NCI-H2107 (cell line): ENCODE measurements at places on chromosomes 6 and 20.
A peak's percentile ranks its signal among the peaks of the same experiment; 100 is the strongest.

- DNase-seq, result no peak
Measured at GRCh38 chr6:41336824-41337223, 1.4 kb downstream of the NCR2 start.

- DNase-seq, result no peak
Measured at GRCh38 chr6:17988422-17988944, 1.0 kb upstream of the KIF13A start.

DNA sequence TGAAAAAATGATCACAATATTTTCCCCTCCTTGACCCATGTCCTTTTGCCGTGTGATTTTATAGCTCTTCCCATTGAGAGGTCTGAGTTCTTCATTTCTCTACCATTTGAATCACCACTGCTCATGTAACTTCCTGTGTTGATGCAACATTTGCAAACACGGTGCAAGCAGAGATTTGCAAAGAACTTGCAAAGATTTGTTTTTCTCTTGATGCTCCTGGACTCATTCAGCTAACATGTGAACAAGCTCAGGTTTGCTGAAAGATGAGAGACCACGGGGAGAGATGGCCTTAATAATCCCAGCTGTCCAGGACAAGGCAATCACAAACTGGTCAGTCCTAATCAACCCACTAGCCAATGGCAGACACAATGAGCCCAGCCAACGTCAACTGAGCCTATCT is 8.6 kb downstream of the VNN2 start:
- no peak for DNase-seq

DNA sequence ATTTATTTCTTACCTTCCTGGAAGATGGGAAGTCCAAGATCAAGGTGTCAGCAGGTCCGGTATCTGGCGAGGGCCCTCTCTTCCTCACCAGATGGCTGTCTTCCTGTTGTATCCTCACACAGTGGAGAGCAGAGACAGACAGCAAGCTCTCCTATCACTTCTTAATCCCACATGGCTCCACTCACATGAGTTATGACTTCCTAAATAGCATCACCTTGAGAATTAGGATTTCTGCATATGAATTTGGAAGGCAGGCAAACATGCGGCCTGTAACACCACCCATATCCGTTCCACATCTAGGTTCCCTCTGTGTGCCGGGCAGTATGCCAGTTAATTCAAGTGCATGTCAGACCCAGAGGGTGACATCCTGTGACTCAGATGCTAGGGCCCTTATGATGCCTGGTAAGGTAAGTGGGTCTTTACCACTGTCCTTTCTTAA is 2.1 kb downstream of the RAET1E start:
- DNase-seq, result peak; percentile 41

- no peak for DNase-seq
Measured at GRCh38 chr6:3527651-3527977, 70.8 kb upstream of the SLC22A23 start.

DNA sequence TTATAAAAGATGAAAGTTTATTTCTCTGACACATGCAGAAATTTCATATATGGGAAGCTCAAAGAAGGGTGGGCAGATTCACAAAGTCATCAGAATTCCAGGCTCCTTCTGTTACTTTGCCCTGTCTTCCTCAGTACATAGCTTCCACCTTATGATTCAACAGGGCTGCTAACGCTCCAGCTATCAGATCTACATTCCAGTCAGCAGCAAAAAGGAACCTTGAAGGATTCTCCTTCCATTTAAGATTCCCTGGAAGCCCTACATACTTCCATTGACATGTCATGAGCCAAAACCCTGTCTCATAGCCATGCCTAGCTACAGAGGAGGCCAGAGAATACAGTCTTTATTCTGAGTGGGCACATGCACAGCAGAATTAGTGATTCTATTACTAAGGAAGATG is 103.3 kb downstream of the NCR2 start:
- no peak for DNase-seq

DNA sequence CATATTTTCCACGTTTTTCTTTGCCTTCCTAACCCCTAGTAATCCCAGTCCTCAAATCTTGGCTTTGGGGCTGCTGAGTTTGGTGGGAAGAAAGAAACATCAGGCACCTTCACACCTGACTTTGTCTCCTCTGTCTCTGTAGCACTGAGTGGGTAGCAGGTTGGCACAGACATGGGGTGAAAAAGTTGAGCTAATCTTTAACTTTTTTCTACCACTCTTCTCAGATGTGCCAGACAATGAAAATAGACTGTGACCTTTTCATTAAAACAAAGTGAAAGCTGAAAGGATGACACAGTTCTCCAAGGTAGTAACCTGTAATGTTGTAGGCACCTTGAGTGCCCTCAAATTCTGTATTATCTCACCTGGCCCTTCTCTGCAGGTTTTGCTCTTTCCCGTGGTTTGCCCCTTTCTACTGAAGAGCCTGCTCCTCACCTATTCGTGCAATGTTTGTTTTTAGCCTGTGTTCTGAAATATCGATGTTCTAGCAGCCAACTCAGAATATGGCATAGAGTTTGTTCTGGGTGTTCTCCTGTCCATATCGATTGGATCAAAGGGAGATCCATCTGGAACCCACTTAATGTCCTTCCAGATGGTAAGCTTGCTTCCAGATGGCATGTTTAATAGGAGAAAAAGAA is 57.8 kb upstream of the ATXN1 start:
- no peak for DNase-seq

- DNase-seq, result no peak
Measured at GRCh38 chr6:161919691-161920090, 645.8 kb upstream of the AGPAT4 start.

- DNase-seq, result no peak
Measured at GRCh38 chr20:4891190-4891763, 110.0 kb downstream of the SLC23A2 start.

- DNase-seq, result no peak
Measured at GRCh38 chr6:9316831-9317230, 881.5 kb upstream of the SLC35B3 start.

DNA sequence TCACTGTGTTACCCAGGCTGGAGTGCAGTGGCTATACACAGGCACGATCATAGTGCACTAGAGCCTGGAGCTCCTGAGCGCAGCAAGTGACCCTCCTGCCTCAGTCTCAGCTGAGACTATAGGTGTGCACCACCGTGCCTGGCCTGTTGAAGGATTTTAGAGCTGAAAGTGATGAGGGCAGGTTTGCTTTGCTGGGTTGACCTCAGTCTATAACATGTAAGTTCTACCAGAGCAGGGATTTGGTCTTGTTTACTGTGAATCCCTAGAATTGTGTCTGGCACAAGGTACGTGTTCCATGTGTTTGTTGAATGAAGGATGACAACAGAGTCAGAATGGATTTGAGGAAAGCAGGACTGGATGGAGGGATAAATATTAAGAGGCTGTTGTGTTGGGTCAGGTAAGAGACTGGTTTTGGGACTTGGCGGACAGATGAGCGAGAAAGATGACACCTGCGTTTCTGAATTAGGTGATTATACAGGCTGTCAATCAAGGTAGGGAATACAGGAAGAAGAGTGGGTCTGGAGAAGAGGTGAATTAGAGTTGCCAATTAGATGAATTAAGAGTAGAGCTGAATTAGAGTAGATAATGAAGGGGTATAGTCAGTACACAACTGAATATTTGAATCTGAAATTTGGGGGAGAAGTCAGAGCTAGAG is 6.5 kb downstream of the ASXL1 start:
- DNase-seq, result no peak

- no peak for DNase-seq
Measured at GRCh38 chr6:15961635-15962448, 167.0 kb upstream of the MYLIP start.

DNA sequence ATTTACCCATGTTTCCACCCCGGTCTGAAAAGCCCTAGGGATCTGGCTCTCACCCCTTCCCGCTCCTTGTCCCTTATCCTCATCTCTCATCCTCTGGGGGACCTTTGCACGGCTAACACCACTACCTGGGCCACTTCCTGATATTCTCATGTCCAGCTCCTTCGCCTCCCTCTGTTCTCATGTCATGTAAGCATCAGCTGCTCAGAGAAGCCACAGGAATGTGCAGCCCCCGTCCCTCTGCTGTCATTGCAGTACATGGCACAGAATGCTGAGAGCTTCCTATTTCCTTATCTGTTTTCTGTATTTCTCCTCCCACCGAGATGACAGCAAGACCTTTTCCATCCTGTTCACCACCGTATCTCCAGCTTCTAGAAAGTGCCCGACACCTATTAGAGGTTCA is 102.4 kb downstream of the MTHFD1L start:
- no peak for DNase-seq

- no peak for DNase-seq
Measured at GRCh38 chr20:46400253-46400652, 6.2 kb downstream of the ELMO2 start.

DNA sequence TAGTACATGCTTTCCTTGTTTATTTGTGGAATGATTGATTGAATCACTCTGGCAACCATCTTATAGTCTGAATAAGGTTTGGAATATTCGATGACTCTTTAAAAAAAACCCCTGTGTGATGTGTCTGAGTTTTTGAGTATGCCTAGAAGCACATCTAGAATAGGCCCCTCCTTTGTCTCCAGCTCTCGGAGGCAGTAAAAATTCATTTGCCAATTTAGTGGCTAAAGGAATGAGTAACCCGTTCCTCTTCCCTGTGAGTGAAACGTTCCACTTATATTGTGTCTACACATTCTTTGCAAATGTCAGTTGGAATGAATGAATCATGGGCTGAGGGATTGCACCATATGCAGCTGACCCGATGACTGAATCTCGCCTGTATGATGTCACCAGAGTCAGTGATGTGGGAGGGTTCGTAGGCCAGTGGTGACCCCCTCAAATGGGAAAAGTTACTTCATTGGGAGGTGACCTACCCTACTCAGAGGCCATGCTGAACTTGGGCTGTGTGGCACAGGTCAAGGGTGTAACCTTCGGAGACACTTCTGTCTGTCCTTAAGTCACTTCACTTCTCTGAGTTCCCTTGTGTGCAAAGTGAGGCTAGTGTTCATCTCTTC is 21.6 kb downstream of the MOCS3 start:
- DNase-seq, result no peak

DNA sequence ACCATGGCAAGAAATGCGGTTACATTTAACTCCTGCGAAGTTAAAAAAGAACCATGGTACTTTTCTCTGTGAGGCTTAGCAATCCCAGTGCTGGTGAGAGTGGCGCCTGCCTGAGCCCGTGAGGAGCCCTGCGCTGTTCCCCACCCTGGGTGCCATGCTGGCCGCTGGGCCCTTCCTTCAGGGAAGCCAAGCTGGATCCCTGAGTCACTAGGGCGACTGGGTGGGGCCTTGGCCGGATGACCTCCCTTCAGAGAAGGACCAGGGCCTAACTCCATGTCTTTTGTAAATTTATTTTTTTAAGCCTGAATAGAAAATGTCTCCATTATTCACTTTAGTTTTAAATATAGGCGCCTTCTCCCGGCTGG is 209.1 kb downstream of the ERMARD start:
- no peak for DNase-seq

DNA sequence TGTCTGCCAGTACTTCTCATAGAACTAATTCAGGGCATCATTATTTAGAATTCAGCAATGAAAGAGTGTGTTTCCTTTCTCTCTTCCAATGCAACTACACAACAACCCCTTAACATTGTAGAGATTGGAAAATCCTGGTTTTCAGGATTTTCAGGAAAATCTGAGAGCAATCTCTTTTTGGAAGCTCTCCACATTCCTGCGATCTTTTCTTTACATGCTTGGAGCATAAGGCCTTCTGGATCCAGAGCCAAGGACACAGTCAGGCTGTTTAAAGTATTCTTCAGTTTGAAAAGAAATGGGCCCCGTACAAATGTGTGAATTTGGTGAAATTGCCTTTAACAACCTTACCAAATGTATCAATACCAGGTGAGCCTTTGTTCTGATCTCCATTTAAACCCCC is 469.7 kb downstream of the PKHD1 start:
- DNase-seq, result no peak

GRCh38 chr6:135535989-135536414 is 38.5 kb upstream of the AHI1 start:
- no peak for DNase-seq

- no peak for DNase-seq
Measured at GRCh38 chr20:35062478-35062877, 30.1 kb downstream of the TRPC4AP start.

DNA sequence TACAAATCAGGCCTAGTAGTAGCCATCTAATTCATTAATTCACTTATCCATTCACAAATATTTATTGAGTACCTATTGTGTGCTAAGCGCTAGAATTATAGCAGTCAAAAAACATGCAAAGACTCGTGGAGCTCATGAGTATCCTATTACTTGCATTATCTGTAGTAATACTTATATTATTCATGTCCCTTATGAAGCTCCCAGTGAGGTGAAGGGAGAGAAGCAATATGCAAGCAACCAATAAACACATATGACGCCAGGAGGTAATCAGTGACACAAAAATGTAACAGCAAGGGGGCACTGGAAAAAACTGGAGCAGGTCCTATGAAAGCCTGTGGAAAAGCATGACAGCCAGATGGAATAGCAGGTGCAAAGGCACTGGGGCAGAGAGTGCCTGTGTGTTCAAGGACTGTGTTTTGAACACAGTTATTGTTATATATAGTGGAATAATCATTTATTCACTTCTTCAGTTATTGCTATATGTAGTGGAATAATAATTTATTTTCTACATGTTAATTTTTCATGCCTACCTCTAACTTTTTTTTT is 109.5 kb downstream of the KIF13A start:
- no peak for DNase-seq

- no peak for DNase-seq
Measured at GRCh38 chr6:21593927-21594415, 420 bp downstream of the SOX4 start.

DNA sequence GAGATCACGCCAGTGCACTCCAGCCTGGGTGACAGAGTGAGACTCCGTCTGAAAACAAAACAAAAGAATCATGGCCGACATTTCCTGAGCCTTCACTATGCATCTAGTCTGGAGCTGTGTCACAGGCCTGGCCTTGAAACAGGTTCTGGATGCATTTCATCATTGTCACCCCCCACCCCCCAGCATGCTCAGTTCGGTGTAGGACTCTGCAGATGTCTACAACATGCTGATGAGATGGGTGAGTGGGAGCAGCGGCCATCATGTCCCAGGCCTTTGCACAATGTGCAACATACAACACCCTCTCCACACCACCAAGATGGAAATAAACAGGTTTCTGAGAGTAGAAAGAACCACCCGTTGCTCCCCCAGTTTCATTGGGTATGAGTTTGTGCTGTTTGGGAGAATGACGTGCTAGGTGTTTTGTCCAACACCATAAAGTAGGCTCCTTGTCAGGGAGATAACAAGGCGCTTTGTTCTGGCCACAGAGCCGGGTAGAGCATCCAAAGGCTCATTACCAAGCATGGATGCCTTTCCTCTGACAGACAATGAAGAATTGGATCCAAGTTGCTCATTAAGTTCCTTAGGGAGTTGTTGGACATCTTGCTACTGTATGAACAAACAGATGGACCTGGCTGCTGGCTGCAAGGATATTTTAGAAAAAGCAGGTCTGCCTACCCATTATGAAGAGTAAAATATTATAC is 22.1 kb downstream of the SNHG17 start:
- DNase-seq, result no peak

- no peak for DNase-seq
Measured at GRCh38 chr6:108348655-108349349, 53.9 kb downstream of the AFG1L start.

DNA sequence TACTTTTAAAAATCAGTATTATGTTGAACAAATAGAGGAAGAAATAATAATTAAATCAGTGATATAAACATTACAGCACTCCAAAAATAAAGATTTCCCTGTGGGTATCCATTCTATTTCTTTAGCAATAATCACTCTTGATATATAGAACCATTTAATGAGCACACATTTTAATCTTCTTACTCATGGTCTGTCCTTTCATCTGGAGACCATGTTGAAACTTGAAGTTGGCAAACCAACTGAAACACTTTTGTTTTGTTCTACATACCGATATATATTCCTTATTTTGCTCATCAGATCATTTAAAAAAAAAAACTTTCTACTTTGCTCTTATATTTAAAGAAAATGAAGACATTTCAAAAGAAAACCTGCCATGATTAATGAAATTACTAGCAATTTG is 13.4 kb downstream of the C6orf58 start:
- DNase-seq, result no peak
